ENCODE measurements at places on chromosomes 7 and 10.

- no peak for DNase-seq
Measured at GRCh38 chr10:20811131-20811530, 86.0 kb downstream of the NEBL start.

- no peak for DNase-seq
Measured at GRCh38 chr7:1884583-1885350, 214.7 kb downstream of the ELFN1 start.

GRCh38 chr10:24249829-24250415, 41.0 kb downstream of the KIAA1217 start:
- no peak for DNase-seq

DNA sequence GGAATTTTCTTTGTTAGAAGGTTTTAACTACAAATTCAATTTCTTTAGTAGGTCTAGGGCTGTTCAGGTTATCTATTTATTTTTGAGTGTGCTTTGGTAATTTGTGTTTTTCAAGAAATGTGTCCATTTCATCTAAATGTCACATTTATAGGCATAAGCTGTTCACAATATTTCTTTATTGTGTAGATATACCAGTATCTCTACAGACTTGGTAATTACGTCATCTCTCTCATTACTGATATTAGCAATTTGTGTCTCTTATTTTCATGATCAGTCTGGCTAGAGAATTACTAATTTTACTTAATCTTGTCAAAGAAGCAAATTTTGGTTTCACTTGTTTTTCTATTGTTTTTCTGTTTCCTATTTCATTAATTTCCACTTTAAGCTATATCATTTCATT, 152.0 kb downstream of the RNLS start:
- DNase-seq: no peak

DNA sequence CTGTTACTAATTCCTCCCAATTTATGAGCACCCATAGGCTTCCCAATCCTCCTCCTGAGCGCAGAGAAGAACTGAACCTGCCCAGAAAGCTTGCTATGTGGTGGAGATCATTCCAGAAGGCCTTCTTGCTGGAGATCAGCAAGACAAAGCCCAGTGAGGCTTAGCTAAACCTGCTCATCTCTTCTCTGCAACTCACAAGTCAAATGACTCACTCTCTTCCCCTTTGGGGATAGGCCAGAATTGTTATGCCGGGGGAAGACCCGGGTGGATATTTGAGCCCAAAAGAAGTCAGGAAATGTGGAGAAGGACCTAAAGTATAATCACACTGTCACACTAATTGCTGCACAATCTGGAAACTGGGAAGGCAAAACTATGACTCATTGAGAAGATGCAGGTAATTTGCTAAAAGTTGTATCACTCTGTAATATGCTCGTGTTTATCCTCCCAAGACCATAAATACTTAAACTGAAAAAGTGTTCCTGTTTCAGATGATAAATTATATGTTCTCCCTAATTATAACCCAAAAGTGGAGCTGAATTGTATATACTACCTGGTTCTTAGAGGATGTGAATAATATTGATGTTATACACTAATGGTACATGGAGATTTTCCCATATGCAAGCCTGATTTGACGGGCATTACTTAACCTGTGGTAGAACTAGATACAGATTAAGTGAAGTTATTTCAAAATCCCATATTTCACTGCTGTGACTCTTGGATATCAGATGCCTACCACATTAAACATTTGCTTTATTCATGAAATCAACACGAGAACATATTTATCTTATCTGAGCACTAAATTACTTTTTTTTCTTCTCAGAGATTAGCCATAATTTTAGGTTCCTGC, 6.4 kb downstream of the NEBL start:
- DNase-seq: no peak

All from stimulated activated CD4-positive, alpha-beta T cell treated with anti-CD3 and anti-CD28 coated beads, TNF-alpha, amount 100 ng/mL, for 48 hours (primary cell).